Stimulated activated CD4-positive, alpha-beta T cell treated with anti-CD3 and anti-CD28 coated beads, TNF-alpha, amount 100 ng/mL, for 1 hour (primary cell): ENCODE measurements at places on chromosomes 13 and 19.

- DNase-seq = no peak
Measured at GRCh38 chr19:18848878-18849661, 17.3 kb downstream of the UPF1 start.

GRCh38 chr13:46751811-46752635 is 44.9 kb downstream of the ESD start:
- no peak for DNase-seq

DNA sequence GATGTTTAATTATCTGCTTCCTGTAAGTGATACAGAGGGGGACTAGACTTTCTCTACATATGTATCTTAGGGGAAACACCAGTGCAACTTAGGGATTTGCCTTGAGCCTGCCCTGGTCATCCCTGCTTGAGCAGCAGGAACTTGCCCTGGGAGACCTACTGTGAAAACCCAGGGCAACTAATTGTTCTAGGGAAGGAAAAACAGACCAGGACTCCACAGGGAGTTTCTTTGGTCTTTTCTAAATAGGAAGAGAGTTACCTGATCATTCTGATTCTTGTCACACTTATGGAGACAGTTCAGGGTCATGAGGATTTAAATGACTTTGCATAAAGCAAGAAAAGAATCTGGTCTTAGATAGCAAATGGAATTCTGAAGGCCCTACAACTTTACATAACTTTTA is 89.1 kb downstream of the WASF3 start:
- no peak for DNase-seq

- no peak for DNase-seq
Measured at GRCh38 chr13:26227166-26227971, 5.3 kb upstream of the RNF6 start.

- no peak for DNase-seq
Measured at GRCh38 chr19:47405854-47406417, 13.4 kb downstream of the MEIS3 start.

DNA sequence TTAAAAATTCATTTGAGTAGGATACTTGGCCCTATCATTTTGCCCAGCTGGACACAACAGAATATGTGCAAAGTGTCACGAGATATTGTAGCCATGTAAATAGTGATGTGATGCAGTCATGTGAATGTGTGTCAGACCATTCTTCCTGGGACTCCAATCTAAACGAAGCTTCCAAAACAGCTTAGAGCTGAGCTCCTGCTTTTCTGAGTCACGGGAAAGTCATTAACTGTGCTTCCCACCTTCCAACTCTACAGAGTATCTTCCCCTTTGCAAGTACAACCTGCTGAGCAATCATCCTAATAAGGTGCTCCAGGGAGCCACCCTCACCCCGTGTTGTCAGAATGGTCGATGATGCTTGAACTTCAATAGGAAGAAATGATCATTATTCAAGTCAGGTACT is 294.7 kb downstream of the MYO16 start:
- DNase-seq = no peak

- DNase-seq = no peak
Measured at GRCh38 chr13:76387566-76387965, 498.6 kb downstream of the KCTD12 start.

GRCh38 chr13:42997381-42997780 is 5.3 kb upstream of the EPSTI1 start:
- no peak for DNase-seq

GRCh38 chr13:26255115-26255514 is 1.2 kb downstream of the CDK8 start:
- DNase-seq = no peak

GRCh38 chr13:111516712-111517640 is 196.5 kb downstream of the TEX29 start:
- DNase-seq = no peak

DNA sequence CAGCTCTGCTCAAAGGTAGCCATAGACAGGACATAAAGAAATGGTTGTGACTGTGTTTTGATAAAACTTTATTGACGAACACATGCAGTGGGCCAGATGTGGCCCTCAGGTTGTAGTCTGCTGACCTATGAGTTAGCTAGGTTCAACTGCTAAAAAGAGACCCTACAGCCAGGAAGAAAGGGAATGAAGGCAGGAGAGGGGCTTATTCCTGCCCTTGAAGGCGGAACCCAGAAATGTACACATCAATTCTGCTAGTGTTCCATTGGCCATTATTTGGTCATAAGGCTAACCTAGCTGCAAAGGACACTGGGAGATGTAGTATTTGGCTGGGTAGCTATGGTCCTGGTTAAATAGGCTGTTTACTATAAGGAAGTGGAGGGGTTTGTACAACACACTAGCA is 18.0 kb downstream of the APBA3 start:
- DNase-seq = no peak

DNA sequence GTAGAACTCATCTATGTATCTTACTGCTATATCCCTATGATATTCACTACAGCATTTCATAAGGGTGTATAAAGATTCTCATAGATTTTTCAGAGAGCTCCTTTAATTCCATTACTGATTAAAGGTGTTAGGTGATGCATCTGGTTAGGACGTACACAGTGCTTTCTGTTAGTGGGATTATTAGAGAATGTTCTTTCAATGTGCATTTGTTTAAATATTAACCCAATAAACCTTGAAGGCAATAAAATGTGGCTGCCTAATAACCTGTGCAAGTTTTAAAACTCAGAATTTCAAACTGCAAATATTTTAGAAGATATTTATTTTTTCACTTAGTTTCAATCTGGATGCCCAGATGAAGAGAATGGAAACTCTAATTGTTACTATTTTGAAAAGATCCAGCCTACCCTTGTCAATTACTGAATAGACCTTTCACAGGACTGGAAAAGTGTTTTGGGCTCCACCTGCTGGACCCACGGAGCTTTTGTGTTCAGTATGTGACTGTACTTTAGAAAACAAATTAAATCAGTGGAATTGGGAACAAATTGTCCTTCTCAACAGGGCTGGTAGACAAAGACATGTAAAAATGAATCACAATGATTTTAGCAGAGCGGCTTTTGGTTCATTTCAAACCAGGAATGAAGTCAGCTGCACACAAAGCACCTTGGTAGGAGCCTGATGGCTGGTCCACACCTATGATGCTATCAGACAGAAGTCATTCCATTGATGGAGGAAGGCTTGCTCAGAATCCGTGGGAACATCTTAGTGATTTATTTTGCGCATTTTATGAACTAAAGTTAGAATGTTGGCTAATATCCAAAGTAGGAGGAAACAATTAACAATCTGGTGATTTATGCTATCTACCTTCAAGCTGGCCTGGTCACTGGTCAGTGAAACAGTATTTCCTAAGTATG is 89.4 kb upstream of the RAP2A start:
- DNase-seq = no peak

DNA sequence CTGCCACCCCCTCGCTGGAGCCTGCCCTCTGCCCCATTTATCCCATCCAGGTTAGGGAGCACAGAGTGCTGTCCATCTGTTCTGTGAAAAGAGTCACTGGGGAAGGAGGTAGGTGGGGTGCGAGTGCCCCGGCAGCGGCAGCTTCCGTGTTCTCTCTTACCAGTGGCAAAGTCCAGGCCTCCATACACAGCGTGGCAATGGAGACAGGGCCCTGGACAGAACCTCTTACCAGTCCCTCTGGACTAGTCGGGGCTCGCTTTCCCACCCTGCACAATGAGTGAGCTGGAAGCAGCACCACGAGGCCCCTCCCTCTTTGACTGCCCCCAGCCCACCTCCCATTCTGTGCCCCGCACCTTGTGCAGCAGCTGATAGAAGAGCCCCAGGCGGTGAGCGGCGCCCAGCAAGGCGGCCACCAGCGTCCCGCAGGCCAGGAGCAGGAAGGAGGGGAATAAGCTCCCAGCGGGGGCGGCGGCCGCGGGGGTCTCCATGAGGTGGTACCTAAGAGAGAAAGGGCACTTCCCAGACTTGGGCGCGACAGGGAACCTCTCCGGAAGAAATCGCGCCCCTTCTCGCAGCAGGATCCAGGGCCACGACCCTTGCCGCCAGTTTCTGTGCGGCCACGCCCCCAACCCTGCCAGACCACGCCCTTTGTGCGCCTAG is 17.5 kb downstream of the SYDE1 start:
- DNase-seq = no peak

DNA sequence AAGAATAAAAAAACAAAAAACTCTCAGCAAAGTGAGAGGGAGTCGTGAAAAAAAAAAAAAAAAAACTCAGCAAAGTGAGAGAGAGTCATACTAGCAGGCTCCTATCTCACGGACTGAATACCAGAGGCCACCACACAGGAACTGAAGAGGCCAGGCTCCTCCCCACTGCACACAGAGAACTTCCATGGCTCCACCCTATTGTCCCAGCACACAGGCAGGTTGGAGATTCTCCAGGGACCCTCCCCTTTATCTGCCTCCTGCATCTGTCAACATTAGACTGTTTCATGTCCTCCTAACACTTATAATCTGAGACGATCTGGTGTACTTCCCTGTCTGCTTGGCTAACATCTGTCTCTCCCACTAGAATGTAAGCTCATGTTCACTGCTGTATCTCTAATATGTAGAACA is 37.0 kb upstream of the FARP1 start:
- no peak for DNase-seq

DNA sequence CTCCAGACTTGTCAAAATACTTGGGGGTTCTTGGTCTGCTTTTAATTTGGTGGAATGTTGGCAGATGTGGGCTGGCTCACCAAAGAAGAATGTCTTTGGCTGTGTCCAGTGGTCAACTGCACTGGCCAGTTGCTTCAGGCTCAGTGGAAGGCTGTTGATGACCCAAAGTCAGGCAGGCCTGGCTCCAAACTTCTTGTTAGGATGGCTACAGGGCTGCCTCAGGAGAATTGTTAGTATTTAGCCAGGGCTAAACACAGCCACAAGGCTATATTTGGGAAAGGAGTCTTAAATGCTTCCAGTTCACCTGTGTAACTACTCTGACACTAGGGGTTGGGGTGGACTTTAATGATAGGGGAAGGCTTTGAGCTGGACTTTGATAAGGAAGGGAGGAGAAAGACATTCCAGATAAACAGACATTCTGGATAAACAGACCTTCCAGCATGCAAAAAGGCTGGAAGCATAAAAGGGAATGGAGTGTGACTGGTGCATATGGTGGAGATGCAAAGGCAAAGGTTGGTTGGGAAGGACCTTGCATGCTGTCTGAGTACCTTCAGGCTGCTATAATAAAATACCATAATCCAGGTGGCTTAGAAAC is 116.8 kb downstream of the FOXO1 start:
- DNase-seq = no peak

- no peak for DNase-seq
Measured at GRCh38 chr13:71712988-71713653, 153.9 kb downstream of the DACH1 start.

- DNase-seq = no peak
Measured at GRCh38 chr19:16605553-16605994, 22.4 kb downstream of the MED26 start.

DNA sequence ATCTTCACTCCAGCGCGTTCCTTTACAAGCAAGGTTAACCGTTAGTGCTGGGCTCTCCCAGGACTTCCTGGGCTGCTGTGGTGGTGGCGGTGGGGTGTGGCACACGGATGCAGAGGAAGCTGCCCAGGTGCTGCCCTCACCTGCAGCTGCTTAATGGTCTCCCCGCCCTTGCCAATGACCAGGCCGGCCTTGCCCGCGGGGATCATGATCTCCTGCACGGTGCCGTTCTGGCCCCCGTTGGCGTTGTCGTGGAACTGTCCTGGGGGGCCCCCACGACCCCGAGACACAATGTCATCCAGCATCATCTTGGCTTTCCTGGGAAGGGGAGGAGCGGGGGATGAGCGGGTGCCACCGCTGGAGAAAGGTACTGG is 6.1 kb downstream of the KHSRP start:
- no peak for DNase-seq

- no peak for DNase-seq
Measured at GRCh38 chr19:16894080-16894479, 5.3 kb downstream of the F2RL3 start.

GRCh38 chr19:55113570-55114039 is 3.8 kb downstream of the PPP1R12C start:
- no peak for DNase-seq

GRCh38 chr13:97499181-97499580 is 65.2 kb downstream of the RAP2A start:
- DNase-seq = no peak

- DNase-seq = no peak
Measured at GRCh38 chr13:48162217-48162616, 67.3 kb upstream of the MED4 start.

GRCh38 chr13:49403996-49404702 is 39.7 kb downstream of the CAB39L start:
- no peak for DNase-seq

GRCh38 chr13:85371254-85371653 is 428.0 kb downstream of the SLITRK6 start:
- no peak for DNase-seq

DNA sequence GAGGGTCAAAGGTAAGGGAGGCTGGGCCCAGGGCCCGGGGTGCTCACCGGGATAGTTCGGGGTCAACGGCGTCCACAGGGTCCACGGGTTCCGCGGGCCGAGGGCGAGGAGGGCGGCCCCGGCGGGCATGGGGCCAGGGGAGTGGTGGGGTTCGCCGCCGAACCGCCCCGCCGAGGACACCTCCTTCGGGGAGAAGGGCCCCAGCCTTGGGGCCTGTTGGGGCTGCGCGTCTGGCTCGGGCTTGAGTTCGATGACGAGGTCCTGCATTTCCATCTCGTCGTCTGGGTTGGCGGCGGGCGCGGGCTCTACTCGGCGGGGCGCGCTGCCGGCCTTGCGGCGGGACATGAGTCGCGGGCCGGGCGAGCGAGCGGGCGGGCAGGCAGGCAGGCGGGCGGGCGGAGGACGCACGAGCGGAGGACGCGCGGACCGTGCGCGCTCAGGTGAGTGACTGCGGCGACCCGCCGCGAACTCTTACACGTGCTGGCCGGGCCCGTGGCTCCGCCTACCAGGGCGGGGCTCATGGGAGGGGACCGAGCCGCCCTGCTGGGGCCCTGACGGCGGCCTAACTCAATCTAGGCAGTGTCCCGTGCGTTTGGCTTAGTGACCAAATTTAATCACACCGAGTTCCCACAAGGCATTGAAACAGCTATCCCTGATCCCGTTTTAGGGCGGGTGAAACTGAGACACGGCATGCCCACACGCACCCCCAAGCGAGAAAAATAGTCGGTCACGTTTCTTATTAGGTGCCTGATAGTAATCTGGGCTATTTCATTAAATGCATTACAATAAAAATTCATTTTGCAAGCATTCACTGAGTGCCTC is at the start of gene ZNF296:
Gene ZNF296, minus strand, starts transcription at position 450 of the 822 bp plus-strand sequence. Its CDS starts 105 bp downstream, at position 345.
- DNase-seq = peak; percentile 67

GRCh38 chr13:91078093-91078679 is 269.3 kb upstream of the MIR17HG start:
- no peak for DNase-seq

GRCh38 chr13:29703421-29703820 is 107.9 kb upstream of the SLC7A1 start:
- DNase-seq = no peak

GRCh38 chr13:33132644-33133440 is 116.6 kb downstream of the KL start:
- DNase-seq = no peak
